ENCODE measurements at places on chromosomes 1 and 21. TPM values are rescaled to one million over a fixed set of nuclear protein-coding genes. Genes with fewer than 3 reads are reported as not detected.

GRCh38 chr1:198660341-198661261 is 21.8 kb downstream of the PTPRC start:
- H3K27ac ChIP-seq, result peak overlapping the region; percentile 39
- H3K36me3 ChIP-seq, result peaks cover 28% of the 10 kb centered on the region
- H3K4me1 ChIP-seq, result peaks cover 37% of the 10 kb centered on the region

DNA sequence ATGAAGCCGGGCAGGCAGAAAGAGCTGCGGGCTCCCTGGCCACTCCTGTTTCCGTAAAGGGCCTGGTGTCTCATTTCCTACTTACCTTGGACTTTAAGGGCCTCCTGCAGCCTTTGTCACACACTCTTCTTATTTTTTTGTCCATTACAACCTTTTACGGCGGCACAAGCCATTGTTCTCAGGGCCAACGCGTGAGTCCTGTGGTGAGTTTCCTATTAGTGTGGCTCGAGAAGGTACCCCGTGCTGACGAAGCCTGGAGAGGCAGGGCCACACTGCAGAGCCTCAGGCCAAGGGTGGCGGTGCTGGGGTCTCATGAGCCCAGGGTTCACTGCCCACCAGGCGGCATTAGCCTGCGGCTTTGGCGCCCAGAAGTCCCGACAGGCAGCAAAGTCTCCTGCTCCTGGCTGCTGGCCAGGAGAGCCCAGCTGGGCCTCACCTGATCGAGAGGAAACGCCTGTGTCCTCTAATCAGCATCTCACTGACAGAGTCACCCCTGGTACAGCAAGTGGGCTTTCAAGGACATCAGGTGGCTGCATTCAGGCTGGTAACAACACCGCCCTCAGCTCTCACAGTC is 62.0 kb downstream of the SIK1 start:
- H3K27ac ChIP-seq, result no peak overlapping the region
- H3K4me3 ChIP-seq, result no peak overlapping the region
- H3K36me3 ChIP-seq, result no peaks in the 10 kb centered on the region
- peaks cover 25% of the 10 kb centered on the region for H3K4me1 ChIP-seq

DNA sequence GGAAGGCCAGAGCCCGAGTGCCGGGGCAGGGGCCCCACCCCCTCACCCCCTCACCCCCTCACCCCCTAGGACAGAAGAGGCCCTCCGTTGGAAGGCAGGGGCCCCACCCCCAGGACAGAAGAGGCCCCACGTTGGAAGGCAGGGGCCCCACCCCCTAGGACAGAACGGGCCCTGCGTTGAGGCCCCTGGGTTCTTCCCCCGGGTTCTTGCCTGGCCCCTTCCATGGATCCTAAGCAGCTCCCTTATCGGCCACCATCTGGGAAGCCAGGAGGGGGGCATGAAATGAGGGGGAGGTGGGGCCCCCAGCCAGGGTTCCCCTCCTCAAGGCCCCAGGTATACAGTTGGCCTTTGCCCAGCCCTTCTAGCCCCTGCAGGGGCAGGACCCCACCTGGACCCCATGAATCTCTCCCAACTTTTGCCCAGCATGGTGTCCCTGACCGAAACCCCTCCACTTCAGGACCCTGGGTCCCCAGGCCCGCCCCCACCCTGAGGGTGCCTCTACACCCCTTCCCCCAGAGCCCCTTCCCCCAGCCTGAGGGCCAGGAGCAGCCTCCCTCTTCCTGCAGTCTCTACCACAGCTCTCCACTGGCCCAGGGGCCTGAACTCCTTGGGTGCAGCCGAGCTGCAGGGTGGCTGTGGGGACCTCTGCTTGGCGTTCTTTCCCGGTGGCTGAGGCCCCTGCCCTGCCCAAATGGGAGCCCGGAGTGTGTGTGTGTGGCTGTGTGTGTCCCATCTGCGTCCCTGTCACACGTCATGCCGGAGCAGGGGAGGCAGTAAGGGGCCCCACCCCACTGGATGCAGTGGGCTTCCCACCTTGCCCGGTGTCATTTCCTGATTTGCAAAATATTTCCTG is 4.3 kb upstream of the VWA1 start:
- peak overlapping the region; percentile 37 for H3K27ac ChIP-seq
- no peaks in the 10 kb centered on the region for H3K36me3 ChIP-seq
- no peak for DNase-seq
- H3K4me3 ChIP-seq, result no peak overlapping the region
- peaks cover 86% of the 10 kb centered on the region for H3K27me3 ChIP-seq
- peaks cover 40% of the 10 kb centered on the region for H3K4me1 ChIP-seq

- DNase-seq, result no peak
- H3K4me1 ChIP-seq, result no peaks in the 10 kb centered on the region
- no peak overlapping the region for H3K4me3 ChIP-seq
- H3K36me3 ChIP-seq, result no peaks in the 10 kb centered on the region
These were observed 157.3 kb upstream of the PTGFR start for GRCh38 chr1:78333502-78333901.

DNA sequence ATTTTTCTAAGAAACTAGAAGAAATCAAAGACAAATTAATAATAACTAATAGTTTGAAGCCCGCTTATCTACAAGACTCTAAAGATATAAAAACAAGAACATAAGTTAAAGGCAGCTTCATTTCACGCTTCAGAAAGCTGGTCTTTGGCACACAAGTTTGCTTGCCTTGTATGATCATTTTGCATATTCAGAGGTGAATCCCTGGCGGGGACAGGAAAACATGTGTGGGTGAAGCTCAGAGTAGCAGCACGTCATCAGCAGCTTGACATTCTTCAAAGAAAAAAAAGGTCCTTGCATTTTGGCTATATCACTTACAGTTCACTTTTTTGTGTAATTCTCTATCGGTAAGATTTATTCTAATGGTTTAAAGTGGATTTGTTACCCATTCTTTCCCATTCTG is 1911.8 kb downstream of the MRPL39 start:
- no peaks in the 10 kb centered on the region for H3K36me3 ChIP-seq
- no peak overlapping the region for H3K4me3 ChIP-seq
- no peaks in the 10 kb centered on the region for H3K27me3 ChIP-seq
- H3K27ac ChIP-seq, result no peak overlapping the region

The COL8A2 gene
- 11.5 TPM for total RNA-seq

DNA sequence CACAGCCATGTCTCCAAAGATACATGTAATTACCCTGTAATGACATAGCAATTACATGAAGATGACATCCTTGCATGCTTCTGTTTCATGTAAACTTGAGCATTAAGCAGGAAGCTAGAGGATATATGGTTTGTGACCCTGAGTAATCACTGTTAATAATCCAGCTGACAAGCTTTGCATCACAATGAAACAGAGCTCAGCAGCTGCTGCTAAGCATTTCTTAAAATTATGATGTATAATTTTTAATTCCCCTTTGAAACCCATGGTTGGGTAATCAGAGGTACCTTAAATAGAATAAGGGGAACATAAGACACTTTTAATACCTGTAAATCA is 293.5 kb downstream of the NTNG1 start:
- no peaks in the 10 kb centered on the region for H3K27me3 ChIP-seq
- H3K36me3 ChIP-seq, result no peaks in the 10 kb centered on the region
- H3K4me3 ChIP-seq, result no peak overlapping the region
- H3K27ac ChIP-seq, result no peak overlapping the region
- no peaks in the 10 kb centered on the region for H3K4me1 ChIP-seq

- H3K36me3 ChIP-seq, result no peaks in the 10 kb centered on the region
- H3K4me1 ChIP-seq, result no peaks in the 10 kb centered on the region
- H3K27ac ChIP-seq, result no peak overlapping the region
- no peak for DNase-seq
- no peak overlapping the region for H3K4me3 ChIP-seq
These were observed 87.3 kb upstream of the KAZN start for GRCh38 chr1:14511166-14511680.

- H3K36me3 ChIP-seq, result no peaks in the 10 kb centered on the region
- H3K4me3 ChIP-seq, result no peak overlapping the region
- no peak overlapping the region for H3K27ac ChIP-seq
These were observed 193.3 kb downstream of the EIF4G3 start for GRCh38 chr1:20983297-20983889.

DNA sequence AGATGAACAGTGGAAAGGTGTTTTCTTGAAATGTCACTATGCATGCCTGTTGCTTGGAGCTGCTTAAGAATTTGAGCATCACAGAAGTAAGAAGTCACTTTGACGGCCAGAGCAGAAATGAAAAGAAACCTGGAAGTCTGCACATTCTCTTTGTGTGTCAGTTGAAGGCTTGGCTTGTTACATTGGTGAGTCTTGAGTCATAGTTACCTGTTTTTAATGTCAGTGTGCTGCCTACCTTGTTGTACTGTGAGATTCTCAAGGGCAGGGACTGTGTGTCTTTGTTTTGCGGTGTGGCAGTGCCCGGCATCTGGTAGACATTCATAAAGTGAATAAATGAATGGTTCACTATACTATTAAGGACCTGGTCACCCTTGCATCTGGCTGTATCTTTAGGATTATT is 9.9 kb downstream of the OTUD3 start:
- no peaks in the 10 kb centered on the region for H3K4me1 ChIP-seq
- H3K27me3 ChIP-seq, result no peaks in the 10 kb centered on the region
- peaks cover 48% of the 10 kb centered on the region for H3K36me3 ChIP-seq
- DNase-seq, result no peak

The GART gene
- total RNA-seq, result 58.5 TPM

The OLIG2 gene
- 0.05 TPM for total RNA-seq

DNA sequence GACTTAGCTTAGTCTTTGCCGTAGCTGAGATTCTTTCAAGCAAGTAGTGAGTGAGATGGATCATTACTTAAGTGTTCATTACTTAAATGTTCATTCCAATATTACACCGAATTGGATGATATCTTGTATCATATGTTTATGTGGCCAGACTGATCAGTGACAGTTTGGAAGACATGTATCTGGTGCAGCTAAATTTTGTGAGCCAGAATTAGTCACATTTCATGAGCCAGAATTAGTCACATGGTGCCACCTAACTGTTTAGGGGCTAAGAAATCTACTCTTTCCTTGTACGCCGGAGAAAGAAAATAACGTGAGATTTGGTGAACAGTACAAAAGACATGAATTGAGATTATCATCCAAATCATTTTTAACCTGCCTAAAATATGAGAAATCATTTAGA is 355.6 kb downstream of the USP25 start:
- no peak overlapping the region for H3K4me3 ChIP-seq
- no peaks in the 10 kb centered on the region for H3K36me3 ChIP-seq
- no peak for DNase-seq
- no peaks in the 10 kb centered on the region for H3K27me3 ChIP-seq
- no peaks in the 10 kb centered on the region for H3K4me1 ChIP-seq
- no peak overlapping the region for H3K27ac ChIP-seq

DNA sequence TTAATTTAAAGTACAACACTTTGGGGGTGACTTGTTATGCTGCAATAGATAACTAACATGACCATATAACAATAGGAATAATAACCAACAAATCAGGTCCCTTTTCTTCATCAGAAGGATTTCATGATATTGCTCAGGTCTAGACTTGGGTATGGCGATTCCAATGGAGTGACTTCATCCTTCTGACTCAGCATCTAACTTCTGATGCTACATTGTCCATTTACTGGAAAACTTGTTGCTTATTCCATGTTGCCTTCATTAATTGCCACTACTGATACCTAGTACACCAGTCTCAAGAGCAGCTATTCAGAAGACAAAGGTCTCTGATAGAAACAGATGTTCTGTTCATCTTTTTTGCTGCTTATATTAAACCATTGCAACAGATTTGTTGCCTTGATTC is 324.3 kb downstream of the TGFB2 start:
- no peaks in the 10 kb centered on the region for H3K36me3 ChIP-seq
- no peak overlapping the region for H3K27ac ChIP-seq
- no peak overlapping the region for H3K4me3 ChIP-seq
- no peak for DNase-seq
- H3K4me1 ChIP-seq, result no peaks in the 10 kb centered on the region

The MYCL gene
- total RNA-seq, result 12.4 TPM

DNA sequence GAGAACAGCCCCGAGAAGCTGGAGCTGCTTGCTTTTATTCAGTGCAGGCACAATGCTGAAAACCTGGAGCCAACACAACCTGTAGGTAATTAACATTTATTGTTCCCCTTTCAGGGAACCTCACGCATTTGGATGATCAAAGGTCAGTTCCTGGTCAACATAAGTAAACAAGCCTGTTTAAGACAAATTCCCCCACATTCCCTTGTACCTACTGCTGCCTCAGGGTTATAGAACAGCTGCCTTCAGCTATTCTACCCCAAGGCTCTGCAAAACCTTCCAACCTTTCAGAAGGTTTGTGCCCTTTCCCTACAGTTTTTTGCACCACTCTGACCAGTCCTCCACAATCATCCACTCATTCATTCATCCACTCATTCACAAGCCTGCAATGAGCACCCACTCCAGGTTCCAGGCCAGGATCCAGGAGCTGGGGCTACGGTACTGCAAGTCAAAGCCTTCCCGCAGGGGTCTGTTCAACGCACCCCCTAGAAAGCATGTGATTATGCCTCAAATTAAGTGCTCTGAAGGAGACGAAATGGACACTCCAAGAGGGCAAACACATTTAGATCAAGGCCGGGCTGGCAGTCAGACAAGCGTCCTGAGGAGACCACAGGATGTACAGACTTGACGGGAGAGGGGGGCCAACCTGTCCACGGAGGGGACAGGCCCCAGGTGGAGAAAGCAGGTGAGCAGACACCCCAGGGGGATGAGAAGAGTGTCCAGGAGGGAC is 683.9 kb downstream of the MATN1 start:
- no peak overlapping the region for H3K4me3 ChIP-seq
- no peak for DNase-seq
- H3K4me1 ChIP-seq, result no peaks in the 10 kb centered on the region
- H3K27me3 ChIP-seq, result no peaks in the 10 kb centered on the region

GRCh38 chr21:42681296-42682206 is 28.1 kb downstream of the PDE9A start:
- H3K4me3 ChIP-seq, result no peak overlapping the region
- H3K36me3 ChIP-seq, result peaks cover 6% of the 10 kb centered on the region
- peaks cover 47% of the 10 kb centered on the region for H3K4me1 ChIP-seq

The GRHL3 gene
- total RNA-seq, result 0.90 TPM

The CYB5RL gene
- total RNA-seq, result 2.6 TPM

DNA sequence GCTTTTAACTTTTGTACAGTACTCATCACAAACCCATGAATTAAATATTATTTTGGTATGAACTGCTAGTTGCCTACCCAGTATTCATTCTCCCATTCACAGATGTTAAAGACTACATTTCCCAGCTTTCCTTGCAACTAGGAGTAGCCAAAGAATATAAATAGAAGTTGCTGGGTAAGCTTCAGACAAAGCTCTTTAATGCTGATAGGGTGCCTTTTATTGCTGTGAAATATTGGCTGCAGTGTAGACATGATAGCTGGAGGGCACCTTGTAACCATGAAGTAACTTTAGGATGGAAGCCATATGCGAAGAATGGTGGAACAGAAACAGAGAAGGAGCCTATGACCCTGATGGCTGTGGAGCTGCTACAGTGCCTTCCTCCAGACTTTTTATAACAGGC is 16.7 kb downstream of the JUN start:
- H3K36me3 ChIP-seq, result no peaks in the 10 kb centered on the region
- H3K4me1 ChIP-seq, result no peaks in the 10 kb centered on the region
- H3K4me3 ChIP-seq, result no peak overlapping the region

DNA sequence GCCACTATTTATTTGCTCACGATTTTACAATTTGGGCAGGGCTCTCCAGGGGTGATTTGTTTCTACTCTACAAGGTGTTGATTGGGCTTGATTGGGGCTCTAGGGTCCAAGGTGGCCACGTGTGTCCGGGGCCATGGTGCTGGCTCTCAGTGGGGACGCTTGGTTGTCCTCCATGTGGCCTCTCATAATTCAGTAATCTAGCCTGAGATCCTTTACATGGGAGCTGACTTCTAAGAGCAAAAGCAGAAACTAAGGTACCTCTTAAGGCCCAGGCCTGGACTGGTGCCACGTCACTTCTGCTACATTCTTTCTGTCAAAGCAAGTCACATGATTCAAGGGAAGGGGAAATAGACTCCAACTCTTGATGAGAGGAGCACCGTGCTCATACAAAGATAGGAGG is 8.1 kb upstream of the PSRC1 start:
- no peak overlapping the region for H3K27ac ChIP-seq
- H3K36me3 ChIP-seq, result no peaks in the 10 kb centered on the region
- H3K4me1 ChIP-seq, result no peaks in the 10 kb centered on the region

The KCND3 gene
- 0.33 TPM for total RNA-seq

All from thymus (tissue), 14 donors.